ENCODE measurements at places on chromosomes 12 and 14.

DNA sequence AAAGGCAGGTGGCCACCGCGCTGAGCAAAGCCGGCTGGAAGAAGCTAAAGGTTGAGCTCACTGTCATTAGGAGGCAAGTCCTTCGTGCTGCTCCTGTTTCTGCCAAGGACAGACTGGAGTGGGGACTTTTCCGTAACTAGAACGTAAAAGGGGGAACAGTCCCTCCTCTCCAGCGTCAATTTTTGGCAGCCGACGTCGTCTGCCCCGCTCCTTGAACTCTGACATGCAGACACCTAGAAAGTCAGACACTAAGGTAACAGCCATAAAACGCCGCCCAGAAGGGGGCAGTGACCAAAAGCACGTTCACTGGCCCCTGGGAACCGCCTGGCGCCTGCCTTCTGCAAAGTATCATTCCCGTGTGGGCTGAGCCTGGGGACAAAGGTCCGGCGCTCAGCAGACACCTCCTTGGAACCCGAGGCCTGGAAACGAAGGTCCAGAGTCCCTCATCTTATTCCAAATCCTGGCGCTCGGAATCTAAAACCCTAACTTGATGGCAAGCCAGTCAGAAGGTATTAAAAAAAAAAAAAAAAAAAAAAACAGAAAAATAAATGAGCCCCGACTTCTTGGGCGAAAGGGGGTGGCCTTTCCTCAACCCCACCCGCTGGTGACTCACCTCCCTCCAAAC is 1.1 kb upstream of the LRP1 start:
- H3K4me3 ChIP-seq: peak overlapping the region; percentile 91
- H3K27me3 ChIP-seq: peaks cover 22% of the 10 kb centered on the region
- peaks cover 23% of the 10 kb centered on the region for H3K4me1 ChIP-seq
- no peak overlapping the region for H3K27ac ChIP-seq

DNA sequence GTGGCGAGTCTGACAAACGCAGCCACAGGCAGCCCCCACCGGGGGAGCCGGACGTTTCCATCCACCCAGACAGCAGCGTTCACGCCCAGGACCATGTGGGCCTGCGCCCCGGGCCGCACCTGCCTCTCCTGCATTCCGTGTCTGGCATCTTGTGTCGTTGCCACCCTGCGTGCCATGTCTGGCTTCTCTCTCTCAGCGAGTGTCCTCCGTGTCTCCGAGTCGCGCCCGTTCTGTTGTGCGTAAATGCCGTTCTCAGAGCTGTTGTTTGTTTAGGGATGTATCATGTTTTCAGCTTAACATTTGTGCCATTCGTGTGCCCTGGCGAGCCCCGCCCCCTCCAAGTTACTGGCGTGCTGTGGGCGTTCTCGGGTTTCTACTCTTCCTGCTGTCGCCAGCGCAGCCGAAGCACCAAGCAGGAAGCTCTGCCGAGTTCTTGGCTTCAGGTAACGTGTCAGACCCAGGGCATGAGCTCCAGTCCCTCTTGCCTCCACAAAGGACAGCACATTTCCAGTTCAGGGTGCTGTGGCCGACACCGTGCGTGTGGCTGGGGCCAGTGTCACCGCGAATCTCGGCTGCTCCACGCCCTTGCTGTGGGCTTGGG is 34.6 kb downstream of the NOC4L start:
- H3K4me3 ChIP-seq: peak overlapping the region; percentile 33
- peaks cover 38% of the 10 kb centered on the region for H3K27me3 ChIP-seq
- DNase-seq: peak; percentile 50
- peaks cover 12% of the 10 kb centered on the region for H3K4me1 ChIP-seq

DNA sequence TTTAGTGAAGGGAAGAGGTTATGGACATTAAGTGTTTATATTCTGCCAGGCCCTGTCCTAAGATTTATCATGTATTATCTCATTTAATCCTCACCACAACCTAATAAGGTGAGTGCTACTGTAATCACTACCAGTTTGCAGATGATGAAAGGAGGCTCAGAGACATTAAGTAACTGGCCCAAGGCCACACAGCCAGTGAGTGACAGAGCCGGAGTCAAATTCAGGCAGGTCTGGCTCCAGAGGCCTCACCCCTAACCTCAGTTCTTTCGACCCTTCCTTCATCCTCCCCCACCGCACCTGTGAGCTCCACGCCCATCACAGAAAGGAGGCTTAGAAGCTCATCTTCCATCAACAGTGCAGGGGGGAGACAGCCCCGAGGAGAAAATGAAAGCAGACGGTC is 197.3 kb downstream of the RBM19 start:
- no peaks in the 10 kb centered on the region for H3K36me3 ChIP-seq
- no peak overlapping the region for H3K27ac ChIP-seq
- DNase-seq: no peak
- H3K4me3 ChIP-seq: no peak overlapping the region
- H3K4me1 ChIP-seq: no peaks in the 10 kb centered on the region

DNA sequence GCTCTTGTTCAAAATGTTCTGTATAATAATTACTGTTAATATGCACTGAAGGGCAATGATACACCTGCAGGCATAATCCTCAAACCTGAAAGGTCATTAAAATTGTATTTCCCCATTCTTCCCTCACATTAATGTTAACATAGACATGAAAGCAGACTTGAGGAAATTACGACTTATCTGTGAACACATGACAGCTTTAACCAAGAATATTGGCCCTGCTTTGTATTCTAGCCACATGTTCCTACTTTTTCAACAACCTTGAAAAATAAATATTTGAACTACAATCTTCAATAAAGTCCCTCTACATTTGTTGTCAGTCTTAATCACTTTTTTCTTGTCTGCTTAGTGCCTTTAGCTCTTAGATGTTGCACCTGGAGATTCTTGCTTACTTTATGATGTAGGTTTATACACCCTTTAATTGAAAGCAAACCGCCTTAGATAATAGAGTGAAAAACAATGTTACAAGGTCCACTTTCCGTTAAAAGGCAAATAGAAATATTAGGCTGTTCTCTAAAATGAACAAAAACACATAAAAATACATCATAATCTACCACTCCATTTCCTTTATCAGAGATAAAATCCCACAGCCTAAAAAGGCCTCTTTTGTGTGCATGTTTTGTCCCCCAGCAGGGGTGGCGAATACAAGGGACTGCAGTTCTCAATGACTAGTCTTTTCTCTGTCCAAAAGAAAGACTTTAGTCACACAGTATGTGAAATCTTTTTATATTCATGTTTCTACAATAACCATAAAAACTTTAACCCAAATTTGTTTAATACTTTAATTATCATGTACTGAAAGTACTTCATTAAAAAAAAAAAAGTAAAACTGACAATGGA is 55.9 kb downstream of the ZFC3H1 start:
- H3K36me3 ChIP-seq: peaks cover 51% of the 10 kb centered on the region
- no peak overlapping the region for H3K4me3 ChIP-seq
- no peaks in the 10 kb centered on the region for H3K27me3 ChIP-seq
- no peak for DNase-seq

GRCh38 chr12:20259786-20260185 is 108.6 kb upstream of the PDE3A start:
- no peak for DNase-seq
- H3K4me1 ChIP-seq: no peaks in the 10 kb centered on the region
- no peaks in the 10 kb centered on the region for H3K36me3 ChIP-seq
- no peak overlapping the region for H3K4me3 ChIP-seq

GRCh38 chr12:6084261-6084968 is 40.1 kb downstream of the VWF start:
- H3K27ac ChIP-seq: no peak overlapping the region
- H3K4me1 ChIP-seq: no peaks in the 10 kb centered on the region
- no peaks in the 10 kb centered on the region for H3K36me3 ChIP-seq
- DNase-seq: no peak

- H3K36me3 ChIP-seq: no peaks in the 10 kb centered on the region
- H3K4me3 ChIP-seq: no peak overlapping the region
These were observed 385.3 kb downstream of the NPAS3 start for GRCh38 chr14:33323979-33324378.

- no peak overlapping the region for H3K27ac ChIP-seq
- DNase-seq: no peak
- no peaks in the 10 kb centered on the region for H3K27me3 ChIP-seq
- H3K4me1 ChIP-seq: no peaks in the 10 kb centered on the region
- no peak overlapping the region for H3K4me3 ChIP-seq
These were observed 84.0 kb upstream of the PRICKLE1 start for GRCh38 chr12:42673535-42673934.

GRCh38 chr14:95668235-95668772 is 17.9 kb upstream of the TCL1B start:
- H3K36me3 ChIP-seq: no peaks in the 10 kb centered on the region
- H3K27ac ChIP-seq: no peak overlapping the region

DNA sequence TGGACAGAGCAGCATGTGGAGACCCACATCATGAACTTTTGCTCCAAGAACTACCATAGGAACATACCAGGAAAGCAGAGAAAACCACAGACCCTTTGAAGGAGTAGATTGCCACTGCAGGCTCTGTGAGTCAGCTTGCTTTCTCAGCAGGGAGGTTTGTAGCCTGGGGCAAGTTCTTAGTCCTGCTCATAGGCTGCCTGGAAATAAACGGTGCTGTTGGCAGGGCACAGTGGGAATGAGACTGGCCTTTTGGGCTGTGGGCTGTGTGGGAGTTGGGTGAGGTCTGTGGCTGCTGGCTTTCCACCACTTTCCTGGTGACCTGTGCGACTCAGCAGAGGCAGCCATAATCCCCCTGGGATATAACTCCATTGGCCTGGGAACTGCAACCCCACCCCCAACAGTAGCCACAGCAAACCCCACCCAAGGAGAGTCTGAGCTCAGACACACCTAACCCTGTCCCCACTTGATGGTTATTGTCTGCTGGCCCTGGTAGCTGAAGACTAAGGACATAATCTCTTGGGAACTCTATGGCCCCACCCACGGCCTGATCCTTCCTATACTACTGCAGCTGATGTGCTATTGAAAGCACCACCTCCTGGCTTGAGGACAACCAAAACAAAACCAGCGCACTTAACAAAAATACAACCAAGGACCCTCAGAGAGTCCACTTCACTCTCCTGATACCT is 192.1 kb upstream of the GARIN6 start:
- no peaks in the 10 kb centered on the region for H3K27me3 ChIP-seq
- H3K4me1 ChIP-seq: no peaks in the 10 kb centered on the region
- H3K27ac ChIP-seq: no peak overlapping the region
- no peak overlapping the region for H3K4me3 ChIP-seq

GRCh38 chr14:90828642-90829487 is 12.6 kb upstream of the TTC7B start:
- peaks cover 6% of the 10 kb centered on the region for H3K4me1 ChIP-seq
- no peaks in the 10 kb centered on the region for H3K36me3 ChIP-seq
- DNase-seq: no peak
- H3K27ac ChIP-seq: peak overlapping the region; percentile 89

DNA sequence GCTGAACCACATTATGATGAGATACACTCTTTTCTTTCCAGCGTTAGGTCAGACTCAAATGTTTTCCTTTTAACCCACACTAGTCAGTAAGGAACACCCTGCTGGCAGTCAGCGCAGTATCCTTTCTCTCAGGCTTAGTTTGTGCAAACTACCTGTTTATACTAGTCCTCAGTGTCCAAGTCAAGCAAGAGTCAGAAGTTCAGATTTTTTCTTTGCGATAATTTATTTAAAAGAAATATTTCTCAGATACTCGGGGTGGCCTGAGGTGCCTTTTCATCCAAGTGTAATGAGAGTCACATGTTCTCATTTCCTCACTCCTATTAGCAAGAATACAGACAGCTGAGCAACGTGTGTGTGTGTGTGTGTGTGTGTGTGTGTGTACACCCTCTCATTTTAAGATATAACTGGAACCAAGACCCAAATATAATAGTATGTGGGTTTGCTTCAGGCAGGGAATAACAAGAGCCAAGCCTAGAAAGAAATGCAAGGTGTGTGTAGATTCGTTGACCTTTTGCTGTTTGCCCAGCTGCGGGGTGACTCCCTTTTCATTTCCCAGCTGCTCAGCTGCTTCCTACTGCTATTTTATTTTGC is 182.7 kb downstream of the KICS2 start:
- no peaks in the 10 kb centered on the region for H3K4me1 ChIP-seq
- H3K4me3 ChIP-seq: no peak overlapping the region
- H3K27ac ChIP-seq: no peak overlapping the region
- DNase-seq: no peak

GRCh38 chr14:92747701-92748258 is 647 bp downstream of the LGMN start:
- no peak for DNase-seq
- H3K4me3 ChIP-seq: peak overlapping the region; percentile 52
- H3K4me1 ChIP-seq: peaks cover 9% of the 10 kb centered on the region
- peaks cover 28% of the 10 kb centered on the region for H3K27me3 ChIP-seq

GRCh38 chr12:70661466-70662161 is 24.4 kb upstream of the PTPRB start:
- H3K36me3 ChIP-seq: no peaks in the 10 kb centered on the region
- H3K27me3 ChIP-seq: no peaks in the 10 kb centered on the region
- no peak overlapping the region for H3K27ac ChIP-seq
- H3K4me1 ChIP-seq: peaks cover 2% of the 10 kb centered on the region
- H3K4me3 ChIP-seq: no peak overlapping the region

DNA sequence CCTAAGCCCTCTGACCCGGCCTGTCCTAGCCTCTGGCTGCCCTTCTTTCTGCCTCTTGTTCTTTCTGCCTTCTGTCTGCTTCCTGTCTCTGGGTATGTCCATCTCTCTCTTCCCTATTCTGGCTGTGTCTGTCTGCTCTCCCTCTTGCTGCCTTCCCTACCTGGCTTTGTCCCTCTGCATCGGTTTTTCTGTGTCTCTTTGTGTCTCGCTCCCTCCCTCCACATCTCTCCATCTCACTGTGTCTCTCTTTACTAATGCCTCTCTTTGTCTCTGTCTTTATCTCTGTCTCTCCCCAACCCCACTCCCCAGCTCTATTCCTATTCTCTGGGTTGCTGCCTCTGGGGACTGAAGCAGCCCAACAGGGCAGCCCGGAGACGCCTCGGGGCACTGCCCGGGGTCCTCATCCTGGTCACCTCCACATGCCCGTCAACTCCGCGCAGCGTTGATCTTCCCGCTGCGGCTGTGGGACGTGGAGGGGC is 10.1 kb downstream of the SHMT2 start:
- H3K4me3 ChIP-seq: peak overlapping the region; percentile 68
- DNase-seq: no peak
- H3K27ac ChIP-seq: no peak overlapping the region
- H3K4me1 ChIP-seq: peaks cover 95% of the 10 kb centered on the region

All from T-cell (primary cell).